ENCODE measurements at places on chromosomes 11 and 22.

DNA sequence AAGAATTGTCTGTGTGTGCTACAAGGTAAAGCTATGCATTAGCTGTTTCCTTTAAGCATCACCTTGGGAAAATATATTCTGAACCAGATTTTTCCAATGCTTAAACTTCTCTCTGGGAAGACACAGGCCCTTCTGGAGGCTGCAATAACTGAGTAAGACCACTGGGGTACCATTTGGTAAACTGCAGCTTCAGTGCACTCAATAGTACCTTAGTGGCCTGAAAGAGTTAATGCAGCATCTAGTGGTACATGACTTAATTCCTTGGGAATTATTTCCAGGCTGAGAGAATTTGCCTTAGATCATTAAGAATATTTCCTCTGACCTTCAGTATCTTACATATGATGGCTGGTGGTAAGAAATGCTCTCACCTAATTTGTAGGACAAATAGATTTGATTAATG lies 727.4 kb downstream of the DLG2 start:
- DNase-seq: no peak

- no peak for DNase-seq
Observed at GRCh38 chr22:47205081-47205491, 442.6 kb downstream of the TBC1D22A start.

- DNase-seq: no peak
Observed at GRCh38 chr11:44731685-44732430, 5.1 kb downstream of the TSPAN18 start.

- DNase-seq: no peak
Observed at GRCh38 chr22:32052936-32053791, 10.1 kb downstream of the SLC5A1 start.

DNA sequence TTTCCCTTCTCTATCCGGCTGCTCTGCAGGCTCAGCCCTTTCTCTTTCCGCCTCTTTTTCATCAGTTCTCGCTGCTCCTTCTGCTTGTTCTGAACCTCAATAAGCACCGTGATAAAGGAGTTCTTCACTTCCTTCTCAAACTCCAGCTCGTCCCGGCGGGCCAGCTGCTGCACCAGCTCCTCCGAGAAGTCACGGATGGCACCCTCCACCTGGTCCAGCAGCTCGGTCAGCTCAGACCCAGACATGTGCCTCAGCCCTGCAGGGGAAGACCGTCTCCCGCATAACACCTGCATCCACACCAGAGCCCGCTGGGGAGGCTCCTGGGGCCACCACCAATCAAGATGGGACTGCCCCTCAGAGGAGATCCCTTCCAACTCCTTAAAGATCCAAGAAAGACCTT lies 40.2 kb downstream of the FEZ1 start:
- DNase-seq: no peak

DNA sequence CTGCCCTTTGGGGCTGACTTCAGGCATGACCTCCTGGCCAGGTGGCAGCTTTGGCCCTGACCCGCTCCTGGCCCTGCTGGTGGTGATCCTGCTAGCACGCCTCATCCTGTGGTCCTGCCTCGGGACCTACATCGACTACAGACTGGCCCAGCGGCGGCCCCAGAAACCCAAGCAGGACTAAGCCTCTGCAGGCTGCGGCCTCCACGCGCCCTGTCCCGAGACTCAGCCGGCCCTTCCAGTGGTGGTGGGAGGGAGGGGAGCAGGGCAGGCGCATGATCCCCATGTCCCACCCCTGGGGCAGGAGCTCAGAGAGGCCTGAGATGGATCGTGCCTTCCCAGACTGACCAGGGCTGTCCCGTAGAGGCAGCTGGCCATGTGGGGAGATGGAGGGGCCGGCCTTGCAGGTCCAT lies 2.1 kb downstream of the SMIM38 start:
- no peak for DNase-seq

- no peak for DNase-seq
Observed at GRCh38 chr11:70398834-70399680, 728 bp downstream of the CTTN start.

DNA sequence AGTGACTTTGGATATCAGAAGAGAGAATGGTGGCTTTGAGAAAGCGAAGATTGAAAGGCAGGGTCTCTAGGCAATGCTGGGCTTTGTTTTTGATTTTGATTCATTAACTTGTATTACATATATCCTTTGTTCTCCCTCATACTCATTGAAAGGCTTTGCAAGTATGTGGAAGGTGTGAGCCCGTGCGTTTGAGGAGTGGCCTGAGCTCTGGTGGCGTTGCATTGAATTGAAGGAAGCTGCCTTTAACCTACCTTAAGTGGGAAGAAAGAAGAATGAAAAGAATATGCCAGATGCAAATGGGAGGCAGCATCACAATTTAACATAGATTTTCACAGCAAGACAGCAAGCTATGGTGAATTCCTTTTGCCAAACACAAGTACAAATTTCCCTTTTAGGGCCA lies 6.7 kb downstream of the MMP7 start:
- DNase-seq: no peak

DNA sequence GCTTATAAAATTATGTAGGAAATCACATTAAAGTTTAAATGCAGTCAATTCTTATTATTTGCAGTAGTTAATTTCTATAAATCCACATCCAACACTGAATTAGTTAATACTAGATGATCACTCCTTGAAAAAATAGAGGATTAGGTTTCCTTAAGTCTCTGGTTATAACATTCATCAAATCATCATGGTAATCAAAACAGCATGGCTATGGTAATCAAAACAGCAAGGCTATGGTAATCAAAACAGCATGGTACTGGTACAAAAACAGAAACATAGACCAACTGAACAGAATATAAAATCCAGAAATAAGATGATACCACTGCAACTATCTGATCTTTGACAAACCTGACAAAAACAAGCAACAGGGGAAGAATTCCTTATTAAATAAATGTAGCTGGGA lies 814.6 kb upstream of the CCDC179 start:
- no peak for DNase-seq

DNA sequence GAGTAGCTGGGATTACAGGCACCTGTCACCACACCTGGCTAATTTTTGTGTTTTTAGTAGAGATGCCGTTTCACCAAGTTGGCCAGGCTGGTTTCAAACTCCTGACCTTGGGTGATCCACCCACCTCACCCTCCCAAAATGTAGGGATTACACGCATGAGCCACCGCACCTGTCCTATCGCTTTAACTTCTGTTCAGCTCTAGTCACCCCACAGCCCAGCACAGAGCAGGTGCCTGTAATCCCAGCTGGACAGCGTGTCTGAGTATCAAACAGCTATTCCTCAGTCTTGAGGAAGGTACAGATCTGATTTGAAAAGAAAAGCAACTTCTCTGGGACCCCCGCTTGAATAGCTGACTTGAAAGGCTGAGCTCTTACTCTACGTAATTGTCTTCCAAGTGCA lies 149.1 kb downstream of the CTTN start:
- DNase-seq: no peak

GRCh38 chr22:35914665-35915476 lies 113.8 kb downstream of the RBFOX2 start:
- no peak for DNase-seq

DNA sequence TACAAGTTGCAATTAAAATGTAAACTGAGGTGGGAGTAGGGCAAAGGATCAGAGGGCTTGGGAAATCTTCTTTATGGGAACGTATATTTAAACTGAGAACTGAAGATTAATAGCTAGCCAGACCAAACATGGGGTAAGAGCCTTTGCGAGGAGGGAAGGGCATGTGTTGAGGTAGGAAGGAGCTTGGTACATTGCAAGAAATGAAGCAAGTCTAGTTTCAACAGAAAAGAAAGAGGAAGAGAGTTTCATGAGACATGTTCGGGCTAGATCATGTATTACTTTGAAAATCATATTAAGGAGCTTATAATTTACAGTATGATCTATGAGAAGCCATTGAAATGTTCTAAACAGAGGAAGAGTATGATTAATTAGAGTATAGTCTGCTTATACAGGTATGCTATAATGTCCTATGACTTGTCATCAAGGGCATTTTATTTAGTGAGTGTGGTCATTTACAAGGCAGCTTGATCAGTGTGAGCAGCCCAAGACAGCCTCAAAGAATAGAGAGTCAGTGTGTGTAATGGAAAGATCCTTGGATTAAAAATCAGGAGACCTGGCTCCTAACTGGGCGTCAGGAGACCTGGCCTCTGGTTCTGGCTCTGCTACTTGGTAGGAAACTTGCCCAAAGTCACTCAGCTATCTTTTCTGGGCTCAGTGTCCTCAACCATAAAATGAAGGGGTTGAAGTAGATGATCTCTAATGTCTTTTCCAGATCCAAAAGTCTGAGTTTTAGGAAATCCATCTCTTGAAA lies 10.9 kb downstream of the GAS2 start:
- peak; percentile 24 for DNase-seq

DNA sequence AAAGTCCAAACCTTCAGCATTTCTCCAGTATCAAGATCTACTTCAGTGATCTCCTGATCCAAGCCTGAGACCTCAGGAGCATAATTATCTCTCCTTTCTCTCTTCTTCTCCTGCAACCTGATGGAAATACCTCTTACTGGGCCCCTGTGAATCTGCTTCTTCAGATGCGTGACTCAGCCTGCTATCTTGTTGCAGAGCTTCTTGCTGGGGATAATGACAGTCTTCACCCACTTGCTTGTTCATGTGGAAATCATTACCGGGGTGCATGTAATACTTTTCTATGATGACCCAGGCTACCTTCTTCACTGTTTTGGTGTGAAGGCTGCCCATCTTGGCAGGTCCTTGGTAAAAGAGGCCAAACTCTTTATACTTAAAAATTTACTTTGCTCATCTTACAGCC lies 140.0 kb upstream of the POU2AF2 start:
- DNase-seq: no peak

- no peak for DNase-seq
Observed at GRCh38 chr11:116879800-116880625, 42.6 kb upstream of the APOA1 start.

DNA sequence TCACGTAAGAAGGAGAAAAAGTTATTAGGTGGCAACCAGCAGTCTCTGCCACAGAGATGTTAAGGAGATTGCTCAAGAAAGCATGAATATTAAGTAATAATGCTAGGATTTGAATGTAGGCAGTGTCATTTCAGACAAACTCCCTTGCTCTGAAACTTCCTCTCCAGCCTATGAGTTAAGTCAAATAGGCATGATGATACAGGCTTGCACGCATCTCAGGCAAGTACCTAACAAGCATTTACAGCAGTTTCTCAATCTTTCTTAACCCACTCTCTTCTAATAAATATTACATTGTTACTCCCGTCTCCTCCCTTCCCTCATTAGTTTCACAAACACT lies 72.7 kb downstream of the RAB38 start:
- no peak for DNase-seq

- no peak for DNase-seq
Observed at GRCh38 chr22:27194096-27194748, 536.8 kb downstream of the MIAT start.

DNA sequence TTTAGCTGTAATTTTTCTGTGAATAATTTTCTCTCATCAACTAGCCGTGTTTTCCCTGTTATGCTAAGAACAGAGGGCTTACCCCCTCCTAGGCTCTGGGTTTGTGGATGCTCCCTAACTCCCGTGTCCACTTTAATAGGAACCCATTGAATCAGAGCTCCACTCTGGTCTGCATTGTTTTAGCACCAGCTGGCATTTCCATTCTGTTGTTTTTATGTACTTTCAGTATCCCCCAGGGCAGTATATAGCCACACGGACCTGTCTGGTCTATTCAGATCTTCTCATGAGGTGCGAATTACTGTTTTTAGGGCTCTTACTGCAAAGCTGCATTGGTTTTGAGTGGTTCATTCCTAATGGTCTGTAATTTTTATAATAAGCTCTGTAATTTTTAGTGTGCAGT lies 16.0 kb downstream of the POLD3 start:
- DNase-seq: no peak
